ENCODE measurements at places on chromosomes 2 and 18.

- DNase-seq: no peak
These were observed 86.9 kb upstream of the MAPK4 start for GRCh38 chr18:50472941-50473340.

DNA sequence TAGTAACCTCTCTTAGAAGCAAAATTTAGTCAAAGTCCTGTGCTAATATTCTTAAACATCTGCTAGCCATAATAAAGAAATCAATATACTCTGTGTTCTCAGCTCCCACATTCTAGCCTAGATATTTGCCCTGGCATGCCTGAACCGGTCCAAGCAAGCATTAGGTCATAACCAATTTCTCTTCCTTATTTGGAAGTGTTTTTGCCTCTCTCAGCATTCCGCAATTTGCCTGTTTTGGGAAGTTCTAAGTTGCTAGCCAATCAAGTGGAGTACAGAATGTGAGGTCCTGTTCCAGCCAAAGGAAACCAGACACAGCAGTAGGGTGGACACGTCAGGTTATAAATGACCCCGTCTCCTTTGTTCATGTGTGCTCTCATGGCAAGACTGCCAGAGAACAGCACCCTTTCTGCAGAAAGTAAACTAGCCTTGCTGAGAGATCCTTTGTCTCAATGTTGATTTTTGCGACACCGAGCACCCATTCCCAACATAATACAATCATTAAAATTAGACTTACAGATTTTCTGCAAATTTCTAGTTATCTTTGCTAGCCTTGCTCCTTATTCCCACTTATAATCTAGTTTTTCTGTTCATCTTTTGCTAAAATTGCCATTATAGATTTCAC lies 13.0 kb upstream of the SULT1C4 start:
- DNase-seq: no peak

DNA sequence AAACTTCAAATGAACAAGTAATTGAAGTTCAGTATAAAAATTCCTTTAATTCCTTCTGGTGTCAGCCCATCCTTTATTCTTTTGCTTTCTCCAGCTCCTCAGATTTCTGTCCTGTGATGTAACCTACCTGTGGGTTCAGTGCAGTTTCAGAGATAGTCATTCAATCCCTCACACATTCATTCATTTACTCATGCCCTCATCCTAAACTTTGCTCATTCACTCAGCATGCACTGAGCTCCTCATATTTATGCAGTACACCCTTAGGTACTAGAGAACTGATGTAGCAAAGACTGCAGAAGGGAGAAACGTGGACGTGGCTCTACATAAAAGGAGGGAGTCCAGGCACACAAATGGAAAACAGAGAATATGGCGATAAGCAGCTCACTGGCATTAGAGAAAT lies 45.3 kb upstream of the STAT1 start:
- DNase-seq: no peak

GRCh38 chr2:156331572-156332283 lies 793 bp downstream of the NR4A2 start:
- DNase-seq: no peak

GRCh38 chr18:55012008-55012407 lies 52.7 kb upstream of the CCDC68 start:
- no peak for DNase-seq

GRCh38 chr2:58006256-58006951 lies 40.2 kb upstream of the VRK2 start:
- DNase-seq: no peak

- no peak for DNase-seq
These were observed 136.1 kb downstream of the KLHL29 start for GRCh38 chr2:23521060-23521459.

GRCh38 chr2:134402410-134402809 lies 148.5 kb downstream of the MGAT5 start:
- peak; percentile 26 for DNase-seq

DNA sequence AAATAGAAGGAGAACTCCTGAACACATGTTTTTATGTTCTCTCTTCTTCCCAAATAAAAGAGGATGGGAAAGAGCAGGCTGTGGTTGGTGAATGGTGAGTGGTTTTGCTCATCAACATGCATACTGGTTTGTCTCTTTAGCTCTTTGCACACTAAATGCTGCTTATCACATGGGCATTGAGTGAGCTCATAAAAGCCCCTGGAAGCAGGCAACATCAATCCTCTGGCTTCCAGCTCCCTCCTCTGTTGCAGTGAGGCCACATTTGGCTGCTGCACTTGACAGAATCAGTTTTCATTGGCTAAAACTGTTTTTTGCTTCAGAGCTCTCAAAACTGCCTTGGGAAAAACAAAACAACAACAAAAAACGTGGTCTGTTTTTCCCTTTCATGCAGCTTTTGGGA lies 1308.2 kb upstream of the NRXN1 start:
- no peak for DNase-seq

DNA sequence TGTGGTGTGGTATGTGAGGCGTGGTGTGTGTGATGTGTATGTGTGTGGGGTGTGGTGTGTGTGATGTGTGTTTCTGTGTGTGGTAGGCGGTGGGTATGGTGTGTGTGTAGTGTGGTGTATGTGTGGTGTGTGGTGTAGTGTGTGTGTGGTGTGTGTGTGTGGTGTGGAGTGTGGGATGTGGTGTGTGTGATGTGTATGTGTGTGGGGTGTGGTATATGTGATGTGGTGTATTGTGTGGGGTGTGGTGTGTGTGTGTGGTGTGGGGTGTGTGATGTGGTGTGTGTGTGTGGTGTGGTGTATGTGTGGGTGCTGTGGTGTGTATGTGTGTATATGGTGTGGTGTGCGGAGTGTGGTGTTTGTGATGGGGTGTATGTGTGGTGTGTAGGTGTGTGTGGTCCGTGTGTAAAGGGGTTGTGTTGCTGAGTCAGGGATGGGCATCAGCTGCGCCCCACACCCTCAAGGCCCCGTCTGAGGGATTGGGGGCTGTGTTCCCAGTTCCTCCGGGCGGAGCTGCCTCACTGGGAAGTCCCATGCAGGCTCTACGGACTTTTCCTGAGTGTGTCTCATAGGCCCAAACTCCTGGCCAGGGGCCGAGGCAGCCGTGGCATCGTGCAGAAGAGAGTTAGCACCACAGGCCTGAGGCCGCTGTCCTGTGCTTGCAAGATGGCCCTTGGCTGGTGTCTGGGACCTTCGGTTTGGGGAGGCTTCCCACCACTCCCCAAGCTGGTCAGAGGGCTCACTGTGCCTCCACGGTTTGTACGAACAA lies 18.2 kb upstream of the ARL4C start:
- no peak for DNase-seq

DNA sequence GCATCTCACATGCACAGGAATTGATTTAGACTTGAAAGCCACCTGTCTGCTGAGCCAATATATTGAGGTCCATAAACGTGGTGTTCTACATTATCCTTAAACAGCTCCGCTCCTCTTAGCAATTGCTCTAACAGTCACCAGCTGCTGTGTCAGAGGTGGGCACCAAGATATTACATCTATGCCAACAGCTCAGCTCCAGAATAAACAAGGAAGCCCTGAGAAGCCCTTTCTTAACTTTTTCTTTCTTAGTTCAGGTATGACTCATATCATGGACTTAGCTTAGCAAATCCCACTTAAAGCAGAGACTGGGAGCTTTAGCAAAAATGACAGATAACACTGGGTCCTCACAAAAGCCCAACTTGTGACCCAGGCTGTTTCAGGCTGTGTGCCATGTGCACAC lies 436.6 kb downstream of the IRS1 start:
- DNase-seq: no peak

DNA sequence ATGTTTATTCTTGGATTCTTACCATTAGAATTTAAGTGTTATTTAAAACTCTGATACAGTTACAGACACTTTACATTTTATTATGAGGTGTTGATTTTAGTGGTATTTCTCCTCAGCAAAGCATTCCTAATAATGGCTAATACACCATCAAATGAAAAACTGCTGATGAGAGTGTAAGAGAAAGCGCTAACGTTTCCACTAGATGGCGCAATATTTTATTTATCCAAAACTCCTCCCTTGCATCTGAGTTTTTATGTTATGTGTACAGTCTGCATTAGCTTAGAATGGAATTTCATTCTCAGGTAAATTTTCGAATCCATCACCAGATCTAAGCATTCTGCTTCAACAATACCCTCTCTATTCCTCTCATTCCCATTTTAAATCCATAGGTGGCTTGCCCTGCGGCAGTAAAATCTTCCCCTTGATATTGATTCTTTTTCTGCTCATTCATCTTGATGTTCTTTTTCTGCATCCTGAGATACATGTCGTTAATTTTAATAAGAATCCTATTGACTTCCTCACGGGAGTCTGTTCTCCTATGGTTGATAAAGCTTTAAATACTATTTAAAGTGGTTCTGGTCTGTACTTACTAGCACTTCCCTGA lies 53.9 kb downstream of the PRKRA start:
- peak; percentile 78 for DNase-seq

DNA sequence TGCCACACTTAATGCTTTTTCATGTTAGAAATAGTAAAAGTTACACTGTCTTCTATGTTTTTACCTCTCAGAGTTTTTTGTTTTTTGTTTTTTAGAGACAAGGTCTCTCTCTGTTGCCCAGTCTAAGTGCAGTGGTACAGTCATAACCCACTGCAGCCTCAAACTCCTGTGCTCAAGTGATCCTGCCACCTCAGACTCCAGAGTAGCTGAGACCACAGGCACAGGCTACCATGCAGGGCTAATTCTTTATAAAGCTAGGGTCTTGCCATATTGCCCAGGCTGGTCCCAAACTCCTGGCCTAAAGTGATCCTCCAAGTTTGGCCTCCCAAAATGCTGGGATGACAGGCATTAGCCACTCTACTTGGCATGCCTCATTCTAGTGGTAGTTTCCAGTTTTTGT lies 33.1 kb downstream of the GLS start:
- no peak for DNase-seq

GRCh38 chr2:62266433-62267038 lies 70.6 kb downstream of the B3GNT2 start:
- DNase-seq: no peak

DNA sequence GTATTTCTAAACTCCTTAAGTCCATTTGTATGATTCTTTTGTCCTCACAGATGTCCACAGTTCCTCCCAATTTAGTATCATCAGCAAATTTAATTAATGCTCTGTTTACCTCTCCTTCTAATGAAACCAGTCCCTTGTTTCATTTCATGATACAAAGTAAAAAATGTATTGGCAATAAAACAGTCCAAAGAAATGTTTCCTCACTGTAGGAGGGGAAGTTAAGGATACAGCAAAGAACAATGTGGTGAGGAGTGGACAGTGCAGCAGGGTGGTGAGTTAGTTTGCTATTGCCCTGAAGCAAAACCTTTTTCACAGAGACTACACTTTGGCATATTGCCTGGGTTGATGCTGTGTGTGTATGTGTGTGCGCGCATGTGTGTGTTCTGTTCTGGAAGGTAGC lies 401.5 kb downstream of the ARHGAP15 start:
- no peak for DNase-seq

DNA sequence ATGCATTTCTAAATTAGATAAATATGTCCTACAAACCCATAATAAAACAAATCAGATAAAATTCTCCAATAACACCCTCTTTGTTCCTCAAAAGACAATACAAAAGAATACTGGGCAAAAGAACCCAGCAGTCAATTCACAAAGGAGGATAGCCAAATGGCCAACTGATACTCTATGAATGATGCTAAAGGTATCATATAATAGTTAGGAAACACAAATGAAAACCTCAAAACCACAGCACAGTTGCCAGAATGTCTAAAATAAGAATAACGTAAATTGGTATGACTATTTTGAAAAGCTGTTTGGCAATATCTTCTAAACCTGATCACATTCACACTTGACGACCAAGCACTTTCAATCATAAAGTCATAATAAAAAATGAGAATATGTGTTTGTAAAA lies 315.4 kb downstream of the CDH7 start:
- no peak for DNase-seq

GRCh38 chr2:71153585-71154224 lies 23.3 kb downstream of the MPHOSPH10 start:
- DNase-seq: no peak

- no peak for DNase-seq
These were observed 134.5 kb downstream of the LRRTM1 start for GRCh38 chr2:80169811-80170594.

- DNase-seq: no peak
These were observed 55.0 kb upstream of the SPRED2 start for GRCh38 chr2:65487404-65487803.

DNA sequence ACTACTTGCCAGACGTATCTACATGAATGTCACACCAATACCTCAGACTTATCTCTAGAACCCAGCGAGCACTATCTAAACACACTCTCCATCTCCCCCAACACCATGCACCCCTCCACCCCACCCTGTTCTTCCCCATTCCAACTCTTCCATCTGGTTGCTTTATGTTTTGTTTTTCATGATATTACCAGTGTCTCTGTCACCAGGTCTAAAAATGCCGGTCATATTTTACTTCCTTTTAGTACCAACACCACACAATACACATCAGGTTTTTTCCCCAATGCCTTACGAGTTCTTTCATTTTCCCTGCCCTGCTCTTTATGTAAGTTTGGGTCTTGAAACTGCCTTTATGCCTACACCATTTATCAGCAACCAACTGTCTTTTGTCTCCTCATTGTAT lies 10.2 kb upstream of the ITGA4 start:
- no peak for DNase-seq

GRCh38 chr2:217434180-217434975 lies 568.4 kb downstream of the TNS1 start:
- peak; percentile 90 for DNase-seq

DNA sequence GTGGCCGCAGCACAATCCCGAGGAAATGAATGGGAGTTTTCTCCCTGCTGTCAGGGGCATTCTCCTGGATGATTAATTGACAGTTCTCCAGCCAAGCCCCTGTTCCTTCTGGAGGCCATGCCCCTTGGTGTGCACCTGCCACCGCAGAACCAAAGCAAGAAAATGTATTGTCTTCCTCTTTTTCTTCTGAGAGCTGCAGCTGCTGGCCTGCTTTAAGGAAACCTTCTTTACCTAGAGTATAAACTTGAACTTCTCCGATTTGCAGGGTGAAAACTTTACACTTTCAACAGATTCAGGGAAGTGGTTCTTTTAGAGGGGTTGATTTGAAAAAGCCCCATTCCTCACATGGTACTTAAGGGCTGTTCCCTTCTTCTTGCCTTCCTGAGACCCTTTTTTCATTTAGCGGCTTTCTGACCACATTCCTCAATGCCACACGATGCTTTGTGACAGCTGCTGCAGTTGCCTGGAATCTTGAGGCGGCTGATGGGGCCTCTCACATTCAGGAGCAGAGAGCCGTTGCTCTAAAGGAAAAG lies 402.8 kb downstream of the TXNL1 start:
- DNase-seq: no peak

DNA sequence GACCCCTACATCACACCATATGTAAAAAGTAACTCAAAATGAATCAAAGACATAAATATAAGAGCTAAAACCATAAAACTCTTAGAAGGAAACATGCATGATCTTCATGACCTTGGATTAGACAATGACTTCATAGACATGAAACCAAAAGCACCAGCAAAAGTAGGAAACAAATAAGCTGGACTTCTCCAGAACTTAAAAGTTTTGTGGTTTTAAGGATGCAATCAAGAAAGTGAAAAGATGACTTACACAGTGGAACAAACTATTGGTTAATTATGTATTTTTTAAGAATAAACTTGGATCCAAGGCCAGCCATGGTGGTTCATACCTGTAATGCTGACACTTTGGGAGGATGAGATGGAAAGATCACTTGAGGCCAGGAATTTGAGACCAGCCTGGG lies 150.2 kb downstream of the GALNT1 start:
- DNase-seq: no peak

GRCh38 chr18:31424383-31424988 lies 23.1 kb upstream of the DSG3 start:
- no peak for DNase-seq

- DNase-seq: no peak
These were observed 243.4 kb downstream of the LDLRAD4 start for GRCh38 chr18:13461936-13462335.

- DNase-seq: no peak
These were observed 66.4 kb upstream of the NCK2 start for GRCh38 chr2:105678346-105678745.
